NCI-H187 (cell line): ENCODE measurements at places on chromosomes 5 and 9.

DNA sequence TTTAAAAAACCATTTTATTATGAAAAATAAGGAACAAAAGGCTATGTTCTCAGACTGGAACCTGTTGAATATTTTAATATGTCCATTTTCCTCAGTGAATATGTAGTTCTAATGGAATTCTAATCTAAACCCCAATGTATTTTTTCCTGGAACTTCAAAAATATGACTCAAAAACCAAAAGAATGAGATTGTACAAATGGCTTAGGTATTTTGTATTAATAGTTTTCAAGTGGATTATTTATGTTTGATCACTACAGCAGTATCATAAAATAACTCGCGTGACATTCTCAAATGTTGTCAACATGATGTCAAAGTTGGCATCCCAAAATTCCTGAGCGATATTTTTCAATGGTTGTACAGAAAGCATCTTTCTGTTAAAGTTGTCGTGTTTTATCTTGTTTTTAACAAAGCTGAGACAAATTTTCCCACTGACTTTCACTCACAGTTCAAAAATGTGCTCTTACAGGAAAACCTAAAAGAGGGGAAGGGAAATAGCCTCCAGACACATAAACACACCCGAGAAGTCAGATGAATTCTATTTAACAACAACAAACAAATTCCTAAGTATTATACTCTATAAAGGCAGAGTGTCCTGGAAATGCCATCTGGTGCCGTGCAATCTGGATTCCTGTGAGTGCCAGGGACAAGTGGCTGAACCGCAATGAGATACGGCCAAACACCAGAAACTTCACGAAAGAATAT, 68.1 kb upstream of the TAS2R1 start:
- DNase-seq = no peak

DNA sequence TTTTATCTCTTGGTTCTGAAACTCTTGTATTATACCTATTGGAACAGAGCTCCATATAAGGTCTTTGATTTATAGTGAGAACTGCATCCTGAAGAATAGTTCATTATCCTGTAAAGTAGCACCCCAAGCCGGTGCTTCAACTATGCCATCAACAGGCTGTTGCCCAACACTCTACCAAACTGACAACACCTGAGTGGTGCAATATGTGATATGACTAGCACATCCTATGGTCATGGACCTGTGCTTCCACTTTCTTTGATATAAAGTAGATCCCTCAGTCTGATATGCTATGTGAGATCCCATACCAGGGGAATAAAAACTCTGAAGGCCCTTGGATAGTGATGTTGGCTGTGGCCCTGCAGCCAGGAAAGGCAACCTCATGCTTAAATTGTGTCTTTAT, 15.8 kb downstream of the CSF2 start:
- no peak for DNase-seq

DNA sequence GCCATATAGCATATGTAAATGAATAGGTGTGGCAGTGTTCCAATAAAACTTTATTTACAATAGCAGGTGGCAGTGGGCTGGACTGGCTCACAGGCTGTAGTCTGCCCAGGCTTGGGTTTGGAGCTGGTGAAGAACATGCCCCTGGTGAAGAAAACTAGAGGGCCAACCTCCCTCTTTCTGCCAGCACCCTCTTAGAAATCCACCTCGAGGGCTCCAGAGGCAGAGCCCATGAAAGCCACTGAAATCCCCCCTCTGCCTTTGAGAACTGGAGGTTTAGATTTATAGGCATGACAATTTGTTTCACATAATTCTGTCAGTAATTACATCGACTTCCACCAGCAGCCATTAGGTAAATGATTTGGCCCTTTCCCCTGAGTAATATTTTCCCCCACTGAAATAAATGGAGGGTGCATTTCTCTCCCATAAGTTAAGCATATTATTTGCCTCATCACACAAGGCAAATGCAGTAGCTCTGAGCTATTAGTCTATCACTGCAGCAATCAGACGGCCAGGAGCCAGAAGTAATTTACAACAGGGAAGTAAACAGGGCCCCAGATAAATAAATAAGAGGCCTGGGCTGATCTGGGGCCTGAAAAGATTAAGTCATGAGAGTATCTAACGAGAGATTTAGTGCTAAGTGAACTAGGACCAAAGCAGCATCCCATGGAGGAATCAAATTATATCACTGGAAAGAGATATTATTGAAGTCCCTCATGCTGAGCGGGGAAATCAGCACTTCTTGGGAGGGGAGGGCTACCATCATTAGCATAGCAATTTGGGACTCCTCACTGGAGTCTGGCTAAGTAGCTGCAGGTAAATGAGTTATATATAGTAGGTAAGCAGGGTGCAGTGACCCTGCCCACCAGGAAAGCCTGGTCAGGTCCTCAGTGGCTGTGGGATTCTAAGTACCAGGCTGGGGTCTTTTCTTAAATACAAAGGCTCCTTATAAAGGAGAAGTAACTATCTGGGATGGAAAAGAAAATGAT, 123.9 kb downstream of the SLIT3 start:
- no peak for DNase-seq

GRCh38 chr5:151183456-151184245, 26.1 kb upstream of the ANXA6 start:
- no peak for DNase-seq

- DNase-seq = no peak
Observed at GRCh38 chr5:54915466-54916027, 69.8 kb downstream of the ESM1 start.

DNA sequence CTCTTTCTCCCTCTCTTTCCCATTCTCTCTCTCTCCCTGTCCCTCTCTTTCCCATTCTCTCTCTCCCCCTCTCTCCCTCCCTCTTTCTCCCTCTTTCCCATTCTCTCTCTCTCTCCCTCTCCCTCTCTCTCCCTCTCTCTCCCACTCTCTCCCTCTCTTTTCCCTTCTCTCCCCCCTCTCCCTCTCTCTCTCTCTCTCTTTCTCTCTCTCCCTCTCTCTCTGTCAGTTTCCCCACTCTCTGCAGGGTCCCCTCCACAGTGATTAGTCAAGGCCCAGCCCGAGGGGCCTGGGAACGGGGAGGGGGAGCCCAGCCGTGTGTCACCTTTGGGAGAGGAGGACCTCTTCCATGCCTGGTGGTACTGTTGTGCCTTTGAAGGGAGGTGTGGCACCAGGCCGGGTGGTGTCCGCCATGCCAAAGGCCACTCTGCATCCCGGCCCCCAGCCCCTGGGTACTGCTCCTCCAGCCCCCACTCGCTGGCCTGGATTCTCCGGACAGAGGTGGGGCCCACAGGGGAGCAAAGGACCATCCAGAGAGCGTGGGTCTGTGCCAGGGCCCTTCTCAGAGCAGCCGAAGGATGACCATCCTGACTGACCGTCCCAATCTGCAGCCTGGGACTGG, 25.4 kb downstream of the KCNT1 start:
- no peak for DNase-seq

- no peak for DNase-seq
Observed at GRCh38 chr5:105931881-105932421, 1738.8 kb downstream of the EFNA5 start.

- DNase-seq = no peak
Observed at GRCh38 chr5:135662061-135662481, 83.3 kb upstream of the CXCL14 start.
